ENCODE measurements at places on chromosomes 2 and 18.
A peak's percentile ranks its signal among the peaks of the same experiment; 100 is the strongest.

- no peak for DNase-seq
Measured at GRCh38 chr18:10688766-10689165, 162.9 kb downstream of the NAPG start.

- no peak for DNase-seq
Measured at GRCh38 chr2:220575963-220576362, 948.5 kb downstream of the SLC4A3 start.

DNA sequence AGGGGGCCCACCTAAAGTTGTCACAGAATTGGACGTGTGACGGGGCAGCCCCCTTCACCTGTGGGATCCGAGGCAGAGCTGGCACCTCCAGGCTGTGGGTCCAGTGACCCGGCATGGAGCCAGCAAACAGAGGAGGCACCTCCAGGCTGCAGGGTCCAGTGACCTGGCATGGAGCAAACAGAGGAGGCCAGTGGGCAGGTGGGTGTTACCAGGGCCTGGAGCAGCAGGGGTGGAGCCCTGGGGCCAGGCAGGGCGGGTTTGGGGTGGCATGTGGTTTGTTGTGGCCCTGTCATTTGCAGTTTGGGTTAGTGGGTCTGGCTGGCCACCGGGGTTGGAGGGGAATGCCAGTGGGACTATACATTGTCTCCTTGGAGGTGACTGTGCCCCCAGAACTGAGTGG lies 68.2 kb downstream of the HPCAL1 start:
- no peak for DNase-seq

DNA sequence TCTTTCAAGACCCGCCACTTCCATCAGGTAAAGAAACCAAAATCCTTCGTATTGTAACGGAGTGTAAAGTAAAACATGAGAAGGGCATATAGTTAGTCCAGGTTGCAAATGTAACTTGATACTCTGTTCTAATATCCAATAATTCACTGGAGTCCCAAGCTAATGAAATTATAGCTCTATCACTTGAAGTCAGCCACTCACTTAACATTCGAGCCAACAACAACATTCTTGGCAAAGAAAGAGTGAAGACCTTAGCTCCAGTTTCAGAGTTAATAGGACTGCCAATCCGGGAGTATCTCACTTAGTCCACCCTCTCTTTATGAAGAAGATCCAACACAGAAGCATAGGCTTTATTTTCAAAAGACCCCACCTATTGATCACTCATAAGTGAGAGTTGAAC lies 298.0 kb upstream of the SOX11 start:
- no peak for DNase-seq

DNA sequence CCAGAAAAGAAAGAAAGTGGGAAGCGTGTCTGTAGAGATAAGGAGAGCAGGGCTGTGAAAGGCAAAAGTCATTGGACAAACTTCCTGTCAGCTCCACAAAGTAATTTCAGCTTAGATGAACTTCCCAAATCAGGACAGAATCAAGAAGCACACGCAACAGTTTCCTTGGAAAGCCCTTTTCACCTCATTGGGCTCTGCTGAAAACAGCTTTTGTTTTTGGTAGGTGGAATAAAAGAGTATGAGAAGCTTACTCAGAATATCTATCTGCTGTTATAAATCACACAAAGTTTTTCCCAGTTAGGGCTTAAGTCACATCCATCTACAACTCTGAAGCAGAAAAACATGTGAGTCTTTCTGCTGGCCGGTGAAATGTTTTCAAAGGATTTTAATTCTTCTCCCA lies 42.4 kb upstream of the EFEMP1 start:
- no peak for DNase-seq

GRCh38 chr18:28075501-28075900 lies 101.4 kb downstream of the CDH2 start:
- no peak for DNase-seq

- DNase-seq, result no peak
Measured at GRCh38 chr2:40260437-40260836, 191.5 kb downstream of the SLC8A1 start.

GRCh38 chr2:24861500-24861899 lies 58.5 kb downstream of the ADCY3 start:
- DNase-seq, result no peak

GRCh38 chr18:24009651-24010333 lies 4.8 kb upstream of the TTC39C start:
- no peak for DNase-seq

DNA sequence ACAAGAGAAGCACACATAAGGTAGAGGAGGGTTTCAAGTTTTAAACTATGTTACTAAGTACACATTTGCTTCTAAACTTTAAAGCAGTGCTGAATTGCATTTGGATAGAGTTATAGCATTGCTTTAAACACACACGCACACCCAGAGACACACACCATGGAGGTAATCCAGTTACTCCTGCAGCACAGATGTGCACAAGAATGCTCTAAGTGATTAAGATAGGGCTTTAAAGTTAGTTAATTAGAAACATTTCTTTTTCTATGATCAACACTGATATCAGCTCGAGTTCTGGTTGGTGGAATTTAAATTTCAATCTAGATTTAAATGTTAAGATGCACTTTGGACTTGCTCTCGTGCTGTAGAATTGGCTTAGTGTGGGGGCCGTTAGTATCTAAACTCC lies 492.3 kb downstream of the ZEB2 start:
- DNase-seq, result no peak

DNA sequence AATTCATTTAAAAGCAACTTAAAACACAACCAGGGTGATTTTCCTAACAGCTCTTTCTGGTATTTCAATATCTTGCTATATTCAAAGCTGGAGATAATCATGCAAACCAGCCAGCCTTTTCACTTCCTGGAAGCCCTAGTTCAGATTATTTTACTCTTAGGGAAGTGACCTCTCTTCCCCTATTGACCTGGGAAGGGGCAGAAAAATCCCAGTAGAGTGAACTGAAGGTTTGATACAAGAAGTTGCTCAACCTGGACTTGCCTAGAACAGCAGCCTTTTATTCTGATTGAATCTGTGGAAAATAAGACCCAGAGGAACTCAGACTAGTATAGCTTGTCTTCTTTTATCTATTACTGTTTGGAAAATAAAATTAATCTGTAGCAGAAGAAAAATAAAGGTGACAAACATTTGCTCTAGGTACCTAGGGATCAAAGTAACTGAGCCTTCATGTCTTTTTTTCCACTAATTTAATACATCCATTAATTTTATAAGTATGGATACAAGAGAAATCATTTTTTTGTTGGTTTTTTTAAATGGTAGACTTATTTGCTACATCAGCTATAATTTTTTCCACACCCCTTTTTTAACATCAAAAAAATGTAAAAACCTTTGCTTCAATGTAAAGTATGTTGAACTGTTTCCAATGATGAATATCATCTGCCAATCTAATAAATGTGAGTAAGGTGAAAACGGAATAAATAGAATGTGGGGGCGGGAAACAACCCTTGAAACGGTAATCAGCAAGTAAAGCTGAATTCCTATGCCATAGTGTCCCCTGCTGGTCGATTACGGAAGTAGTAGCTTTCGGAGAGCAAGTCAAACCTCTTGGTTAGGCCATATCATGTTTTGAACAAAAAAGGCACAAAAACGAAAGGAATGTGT lies 629.9 kb downstream of the NRXN1 start:
- DNase-seq, result peak; percentile 15

DNA sequence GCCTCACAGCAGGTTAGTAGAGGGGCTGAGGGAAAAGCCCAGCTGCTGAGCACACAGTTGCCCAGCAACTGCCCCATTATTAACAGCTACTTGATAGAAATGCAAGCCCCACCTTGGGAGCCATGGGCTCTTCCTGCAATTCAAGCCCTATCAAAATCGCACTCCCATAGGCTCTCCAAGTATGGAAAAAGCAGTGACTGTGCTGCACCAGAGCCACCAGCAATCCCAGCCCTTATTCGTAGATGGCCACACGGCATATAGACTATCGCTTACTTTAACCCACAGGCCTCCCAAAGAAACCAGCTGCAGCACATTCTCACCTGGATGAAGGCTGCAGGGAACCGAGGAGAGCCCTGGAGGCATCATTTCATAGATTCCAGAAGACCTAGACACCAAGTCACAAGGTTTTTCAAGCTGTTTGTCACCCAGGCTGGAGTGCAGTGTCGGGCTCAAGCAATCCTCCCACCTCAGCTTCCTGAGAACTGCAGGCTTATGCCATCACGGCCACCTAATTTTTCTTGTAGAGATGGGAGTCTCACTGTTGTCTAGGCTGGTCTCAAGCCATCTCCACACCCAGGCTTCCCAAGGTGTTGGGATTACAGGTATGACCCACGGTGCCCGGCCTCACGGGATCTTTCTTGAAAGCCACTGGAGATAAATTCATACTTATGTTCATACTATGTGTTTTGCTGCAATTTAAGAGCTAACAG lies 11.3 kb downstream of the NCL start:
- no peak for DNase-seq

GRCh38 chr2:177429688-177430325 lies 37.2 kb downstream of the AGPS start:
- no peak for DNase-seq
